ENCODE measurements at places on chromosomes 5 and 9.

- peak; percentile 58 for DNase-seq
Measured at GRCh38 chr9:95726756-95727155, 148.7 kb upstream of the ERCC6L2 start.

DNA sequence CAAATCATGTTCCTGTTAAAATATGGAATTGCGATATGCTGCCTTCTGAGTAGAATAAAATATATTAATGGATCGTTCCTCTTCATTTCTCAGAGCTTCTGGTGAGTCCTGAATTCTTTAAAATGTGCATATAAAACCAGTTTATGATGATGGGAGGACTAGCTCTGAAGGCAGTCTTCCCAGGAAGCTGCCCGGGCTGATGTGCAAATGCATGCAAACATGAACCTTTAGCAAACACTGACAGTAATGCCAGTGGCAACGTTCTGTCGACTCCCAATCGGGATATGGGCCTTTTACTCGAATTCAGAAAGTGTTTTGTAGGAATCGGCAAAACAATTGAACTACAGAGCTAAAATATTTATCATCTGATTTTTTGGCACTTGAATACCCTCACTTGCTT, 93.6 kb downstream of the TLE4 start:
- no peak for DNase-seq

DNA sequence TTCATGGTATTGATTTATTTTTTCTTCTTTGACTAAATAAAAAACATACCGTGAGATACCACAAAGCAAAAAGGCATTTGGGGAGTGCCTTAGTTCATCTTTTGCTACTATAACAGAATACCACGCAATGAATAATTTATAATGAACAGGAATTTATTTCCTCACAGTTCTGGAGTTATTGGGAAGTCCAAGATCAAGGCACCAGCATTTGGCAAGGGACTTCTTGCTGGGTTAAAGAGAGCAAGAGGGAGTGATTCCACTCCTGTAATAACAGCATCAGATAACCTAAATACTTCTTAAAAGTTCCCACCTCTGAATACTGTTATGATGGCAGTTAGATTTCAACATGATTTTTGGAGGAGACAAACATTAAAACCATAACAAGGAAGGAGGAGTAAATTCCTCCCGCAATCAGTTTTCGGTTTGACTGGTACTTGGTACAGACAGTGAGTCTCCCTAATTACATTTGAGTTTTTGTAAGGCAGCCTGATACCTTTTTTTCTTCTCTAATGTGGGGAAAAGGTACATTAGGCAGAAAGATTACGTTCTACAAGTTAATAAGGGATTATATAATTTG, 8.8 kb upstream of the OMD start:
- DNase-seq, result no peak

GRCh38 chr5:143542798-143543144, 139.3 kb upstream of the NR3C1 start:
- DNase-seq, result no peak

DNA sequence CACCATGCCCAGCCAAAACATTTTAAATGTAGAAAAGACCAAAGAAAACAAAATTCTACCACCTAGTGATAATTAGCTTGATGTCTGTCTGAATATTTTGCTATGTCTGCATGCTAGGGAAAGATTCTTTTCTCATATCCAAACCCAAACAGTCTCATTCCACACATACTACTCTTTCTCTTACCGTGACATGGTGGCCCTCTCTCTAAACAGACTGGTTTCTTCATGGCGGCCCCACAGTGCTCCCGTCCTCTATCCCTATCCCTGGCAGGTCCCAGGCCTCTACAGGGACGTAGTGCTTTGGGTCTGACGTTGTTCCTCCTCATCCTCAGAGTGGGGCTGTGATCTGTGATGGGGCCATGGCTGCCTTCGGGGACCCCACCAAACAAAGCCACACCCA, 8.1 kb downstream of the CORO2A start:
- no peak for DNase-seq

DNA sequence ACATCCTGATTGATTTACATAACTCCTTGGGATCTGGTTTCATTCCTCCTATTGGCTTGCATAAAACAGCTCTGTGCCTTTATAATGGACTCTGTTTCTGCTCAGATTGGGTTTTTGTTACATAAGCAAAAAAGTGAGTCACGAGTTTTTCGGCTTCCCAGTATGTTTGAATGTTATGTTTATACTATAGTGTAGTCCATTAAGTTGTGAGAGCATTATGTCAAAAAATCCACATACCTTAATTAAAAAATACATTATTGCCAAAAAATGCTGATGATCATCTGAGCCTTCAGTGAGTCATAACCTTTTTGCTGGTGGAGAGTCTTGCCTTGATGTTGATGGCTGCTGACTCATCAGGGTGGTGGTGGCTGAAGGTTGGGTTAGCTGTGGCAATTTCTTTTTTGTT, 144.6 kb downstream of the CCDC171 start:
- DNase-seq, result peak; percentile 90

- no peak for DNase-seq
Measured at GRCh38 chr5:142390334-142390733, 65.5 kb upstream of the SPRY4 start.

DNA sequence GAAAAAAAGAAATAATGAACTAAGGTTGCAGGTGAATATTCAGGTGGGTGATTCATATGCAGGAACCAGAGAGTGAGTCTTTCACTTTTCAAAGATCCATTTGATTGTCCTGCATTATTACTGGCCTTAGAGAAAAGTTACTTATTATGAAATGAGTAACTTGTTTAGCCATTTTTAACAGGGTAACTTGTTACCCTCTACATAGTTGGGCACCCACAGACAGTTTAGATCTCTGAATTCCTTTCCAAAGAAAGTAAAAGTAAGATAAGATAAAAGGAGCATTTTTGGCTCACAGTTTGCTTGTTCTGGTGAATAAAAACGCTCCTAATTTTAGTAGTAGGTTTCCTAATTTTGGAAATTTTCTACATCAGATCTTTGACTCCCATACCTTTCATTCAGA, 54.1 kb upstream of the DAB2 start:
- DNase-seq, result no peak
